ENCODE measurements at places on chromosomes 16 and 17. TPM values are rescaled to one million over a fixed set of nuclear protein-coding genes. Genes with fewer than 3 reads are reported as not detected.

Gene USP43
- 0.11 TPM for total RNA-seq

Gene MYCBPAP
- 1.1 TPM for total RNA-seq

Gene PRCD
- 10.2 TPM for total RNA-seq

Gene ZNF205
- 9.9 TPM for total RNA-seq

Gene CDK5R1
- total RNA-seq: 1.5 TPM

Gene ALG1
- total RNA-seq: 9.5 TPM

Gene MYH2
- total RNA-seq: 0.76 TPM

Gene SLC6A4
- total RNA-seq: 0.19 TPM

Gene SLC38A8
- not detected for total RNA-seq

Gene ACSM2A
- total RNA-seq: not detected
